ENCODE measurements at places on chromosomes 16 and 17.

DNA sequence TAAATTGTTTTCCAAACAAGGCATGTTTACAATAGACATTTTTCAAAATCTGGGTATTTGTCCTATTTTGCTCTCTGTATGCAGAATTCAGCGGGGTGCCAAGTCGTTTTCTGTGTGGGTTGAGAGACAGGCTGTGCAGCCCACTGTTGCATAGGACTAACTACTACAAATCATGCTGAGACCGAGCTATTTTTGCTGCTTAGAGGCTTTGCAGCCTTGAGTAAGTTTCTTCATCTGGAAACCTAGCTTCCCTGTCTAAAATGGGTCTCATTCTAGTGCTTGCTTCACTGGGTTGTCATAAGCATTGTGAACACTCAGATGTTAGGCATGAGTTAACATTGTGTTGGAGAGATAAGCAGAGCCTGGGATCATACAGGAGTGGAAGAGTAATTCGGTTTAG is 1.3 kb downstream of the PRPSAP2 start:
- no peak for DNase-seq

DNA sequence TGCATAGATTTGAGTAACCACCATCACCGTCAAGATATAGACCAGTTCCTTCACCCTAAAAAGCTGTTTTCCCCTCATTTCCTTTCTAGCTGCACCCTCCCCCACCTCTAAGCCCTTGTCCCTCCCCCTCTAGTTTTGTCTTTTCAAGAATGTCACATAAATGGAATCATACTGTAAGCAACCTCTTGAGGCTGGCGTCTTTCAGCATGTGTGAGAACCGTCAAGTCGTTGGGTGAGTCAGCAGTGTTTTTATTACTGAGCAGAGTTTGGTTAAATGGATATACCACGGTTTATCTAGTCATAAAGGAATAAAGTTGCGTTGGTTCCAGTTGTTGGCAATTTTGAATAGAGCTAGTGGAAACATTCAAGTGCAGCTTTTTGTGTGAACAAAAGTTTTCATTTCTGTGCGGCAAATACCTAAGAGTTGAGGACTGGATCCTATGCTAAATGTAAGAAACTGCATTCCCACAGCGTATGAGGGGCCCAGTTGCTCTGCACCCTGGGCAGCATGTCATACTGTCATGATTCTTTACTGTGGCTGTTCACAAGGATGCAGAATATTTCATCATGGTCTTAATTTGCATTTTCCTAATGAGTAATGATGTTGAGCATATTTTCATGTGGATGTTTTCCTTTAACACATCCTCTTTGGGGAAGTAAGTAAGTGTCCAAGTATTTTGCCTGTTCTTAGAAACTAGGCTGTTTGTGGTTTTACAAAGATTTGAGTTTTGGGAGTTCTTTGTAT is 264.3 kb downstream of the CPPED1 start:
- DNase-seq, result no peak

DNA sequence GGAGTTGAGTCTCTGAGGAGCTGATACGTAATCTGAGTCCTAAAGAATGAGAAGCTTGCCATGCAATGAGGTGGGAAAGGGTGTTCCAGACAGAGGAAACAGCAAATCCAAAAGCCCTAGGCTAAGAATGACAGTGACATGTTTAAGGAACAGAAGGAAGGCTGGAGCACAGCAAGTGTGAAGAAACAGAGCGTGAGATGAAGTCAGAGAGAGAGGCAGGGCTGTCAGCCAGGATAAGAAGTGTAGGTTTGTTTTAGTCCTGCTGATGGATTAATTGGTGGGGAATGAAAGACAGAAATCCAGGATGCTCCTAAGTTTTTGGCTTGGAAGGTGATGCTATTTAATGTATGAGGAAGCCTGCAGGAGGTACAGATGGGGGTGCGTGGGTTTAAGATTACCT is 14.5 kb downstream of the MMP28 start:
- no peak for DNase-seq

GRCh38 chr16:49620158-49620868 is 235.6 kb downstream of the ZNF423 start:
- no peak for DNase-seq

- DNase-seq, result no peak
Observed at GRCh38 chr16:63787014-63787413, 1334.8 kb downstream of the CDH11 start.

DNA sequence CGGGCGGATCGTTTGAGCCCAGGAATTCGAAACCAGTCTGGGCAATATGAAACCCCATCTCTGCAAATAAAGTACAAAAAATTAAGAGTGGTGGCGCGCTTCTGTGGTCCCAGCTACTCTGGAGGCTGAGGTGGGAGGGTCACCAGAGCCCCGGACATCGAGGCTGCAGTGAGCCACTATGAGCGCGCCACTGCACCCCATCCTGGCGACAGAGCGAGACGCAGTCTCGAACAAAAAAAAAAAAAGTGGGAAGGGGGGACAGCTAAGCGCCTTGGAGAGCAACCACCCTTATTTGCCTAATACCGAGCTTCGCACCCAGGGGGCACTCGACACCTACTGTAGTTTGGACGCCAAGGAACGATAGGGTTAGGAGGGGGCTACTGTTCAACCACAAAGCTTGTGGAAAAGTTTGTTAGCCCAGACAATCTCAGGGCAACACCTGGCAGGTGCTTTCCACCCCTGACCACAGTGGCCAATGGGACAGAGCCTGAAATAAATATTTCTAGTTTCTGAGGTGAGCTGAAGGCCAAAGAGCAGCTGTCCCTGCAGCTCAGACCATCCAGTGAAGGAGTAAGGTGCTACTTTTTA is 847 bp upstream of the PSMC3IP start:
- peak; percentile 35 for DNase-seq

DNA sequence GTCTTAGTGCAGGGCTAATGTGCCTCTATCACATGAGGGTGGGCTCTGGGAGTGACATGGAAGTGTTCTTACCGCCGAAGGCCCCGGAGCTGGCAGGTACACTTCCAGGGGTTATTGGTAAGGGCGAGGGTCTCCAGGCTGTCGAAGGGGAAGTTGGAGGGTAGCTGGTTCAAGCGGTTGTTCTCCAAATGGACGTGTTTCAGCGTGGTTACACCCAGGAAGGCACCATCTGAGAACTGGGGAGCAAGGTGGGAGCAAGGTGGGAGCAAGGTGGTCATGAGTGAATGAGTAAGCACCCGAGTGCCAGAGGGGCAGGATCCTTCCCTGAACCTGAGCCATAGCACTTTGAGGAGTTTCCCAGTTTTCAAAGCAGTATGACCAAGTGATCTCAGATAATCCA is 3.0 kb downstream of the CHAD start:
- no peak for DNase-seq

DNA sequence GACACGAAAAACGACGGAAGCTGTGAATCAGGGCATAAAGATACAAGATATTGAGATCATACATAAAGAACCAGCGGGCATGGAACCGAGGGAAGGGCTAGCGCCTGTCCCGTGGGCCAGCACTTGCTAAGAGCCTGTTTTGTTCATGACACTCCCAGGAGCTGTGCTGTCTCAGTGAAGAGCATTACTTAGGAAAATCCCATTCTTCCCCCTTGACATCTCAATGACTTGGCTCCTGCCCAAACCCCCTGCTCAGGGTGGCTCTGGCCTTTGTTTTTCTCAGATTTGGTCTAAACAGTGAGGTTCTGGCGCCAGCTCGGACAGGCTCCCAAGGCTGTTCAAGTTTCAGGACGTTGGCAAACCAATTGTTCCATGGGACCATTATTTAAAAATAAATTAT is 79.1 kb upstream of the SEC14L1 start:
- DNase-seq, result no peak
